Cerebellar nuclear complex (tissue), 1 donor: ENCODE measurements at places on chromosomes 11 and 22.

- DNase-seq, result no peak
Measured at GRCh38 chr11:94650756-94651155, 83.6 kb downstream of the PIWIL4 start.

DNA sequence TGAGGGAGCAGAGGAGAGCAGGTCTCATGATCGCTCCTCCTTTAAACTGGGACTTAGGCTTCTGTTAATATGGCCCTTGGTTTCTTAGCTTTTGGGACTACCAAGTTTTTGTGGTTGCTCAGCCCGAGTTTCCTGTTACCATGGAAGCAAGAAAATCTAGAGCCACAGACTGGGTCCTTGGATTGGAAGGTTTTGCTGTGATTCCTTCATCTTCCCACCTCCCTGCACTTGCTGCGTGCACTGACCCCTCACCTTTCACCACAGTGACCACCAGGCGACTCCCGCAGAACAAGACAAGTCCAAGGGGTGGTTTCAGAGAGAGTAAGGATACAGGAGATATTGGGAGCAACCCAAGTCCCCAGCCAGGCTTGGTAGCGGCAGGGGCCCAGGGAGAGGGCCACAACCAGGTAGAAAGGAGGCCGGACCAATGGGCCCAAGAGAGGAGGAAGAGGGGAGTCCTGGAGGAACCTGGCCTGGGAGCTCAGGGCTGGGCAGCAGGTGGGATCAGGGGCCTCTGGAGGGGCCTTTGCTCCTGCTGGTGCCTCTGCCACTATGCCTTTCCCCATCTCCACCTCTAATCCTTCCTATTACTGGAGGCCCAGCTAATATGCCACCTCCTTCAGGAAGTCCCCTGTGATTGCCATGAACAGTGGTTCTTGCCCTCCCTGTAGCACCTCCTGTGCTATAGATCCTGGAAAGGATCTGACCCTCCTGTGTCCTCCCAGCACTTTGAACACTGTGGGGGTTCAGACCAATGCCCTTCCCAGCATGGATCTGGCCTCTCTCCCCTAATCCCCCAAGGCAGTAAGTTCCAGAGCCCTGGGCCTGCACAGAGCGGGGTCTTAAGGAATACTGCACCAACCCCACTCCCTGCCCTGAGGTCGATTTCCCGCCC lies 21.2 kb downstream of the CSF2RB start:
- DNase-seq, result no peak

DNA sequence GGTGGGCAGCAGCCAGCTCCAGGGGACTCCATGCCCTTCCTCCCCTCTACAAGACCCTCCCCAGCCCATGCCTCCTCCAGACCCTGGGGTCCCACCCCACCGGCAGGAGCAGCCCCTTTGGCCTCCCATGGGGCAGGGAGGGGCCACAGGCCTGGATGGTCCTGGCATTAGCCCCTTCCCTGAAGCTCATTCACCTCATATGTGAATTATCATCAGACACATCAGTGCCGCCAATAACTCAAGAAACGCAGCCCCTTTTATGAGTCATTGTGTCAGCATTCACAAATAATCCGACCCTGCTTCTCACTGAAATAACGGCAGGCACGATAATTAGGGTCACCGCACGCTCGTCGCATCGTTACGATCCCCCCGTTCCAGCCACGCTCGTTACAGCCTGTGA lies 124.2 kb downstream of the BRD1 start:
- DNase-seq, result no peak

DNA sequence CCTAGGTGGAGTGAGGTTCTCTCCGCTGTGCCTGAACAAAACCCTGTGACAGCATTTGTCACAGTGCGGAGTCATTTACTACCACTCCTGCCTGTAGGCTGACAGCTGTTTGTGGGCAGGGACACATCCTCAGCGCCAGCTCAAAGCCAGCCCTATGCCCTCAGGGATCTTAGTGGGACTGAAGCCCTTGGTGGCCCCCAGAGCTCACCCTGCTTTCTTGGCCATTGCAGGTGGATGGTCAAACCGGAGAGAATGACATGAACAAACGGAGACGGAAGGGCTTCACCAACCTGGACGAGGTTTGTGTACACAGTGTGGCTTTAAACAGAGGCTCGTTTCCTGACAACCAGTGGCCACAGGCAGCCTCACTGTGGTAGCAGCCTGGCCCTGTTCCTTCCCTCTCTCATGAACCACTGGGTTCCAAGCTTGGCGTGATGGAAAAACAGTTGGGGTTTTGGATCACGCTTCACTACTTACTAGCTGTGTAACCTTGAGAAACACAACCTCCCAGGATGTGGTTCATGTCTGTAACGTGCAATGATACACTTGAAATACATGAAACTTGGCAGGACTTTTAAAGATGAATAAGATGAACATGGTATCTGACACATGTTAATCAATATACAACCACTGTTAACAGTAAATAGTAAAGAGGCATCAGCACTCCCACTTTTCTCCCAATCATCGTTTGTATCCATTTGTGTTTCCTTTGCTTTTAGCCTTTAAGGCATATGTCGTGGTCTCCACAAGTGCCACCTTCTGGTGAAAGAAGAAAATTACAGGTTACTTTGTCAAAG lies 125.8 kb downstream of the MICAL2 start:
- DNase-seq, result peak; percentile 9

DNA sequence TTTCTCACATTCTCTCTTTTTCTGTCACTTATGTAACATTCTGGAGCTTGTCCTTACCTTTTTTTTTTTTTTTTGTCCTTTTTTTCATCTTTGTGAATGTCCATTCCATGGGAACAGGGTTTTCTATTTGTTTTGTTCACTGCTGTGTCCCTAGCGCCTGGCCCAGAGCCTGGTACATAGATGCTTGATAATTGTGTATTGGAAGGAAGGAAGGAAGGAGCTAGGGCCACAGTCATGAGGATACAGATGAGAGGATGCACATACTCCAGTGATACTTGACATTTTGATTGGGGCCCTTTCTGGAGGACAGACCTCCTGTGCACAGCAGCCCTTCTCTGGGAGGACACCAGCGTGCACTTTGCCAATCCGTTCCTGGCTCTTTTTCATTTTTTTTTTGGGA lies 68.9 kb downstream of the KIAA1671 start:
- no peak for DNase-seq

DNA sequence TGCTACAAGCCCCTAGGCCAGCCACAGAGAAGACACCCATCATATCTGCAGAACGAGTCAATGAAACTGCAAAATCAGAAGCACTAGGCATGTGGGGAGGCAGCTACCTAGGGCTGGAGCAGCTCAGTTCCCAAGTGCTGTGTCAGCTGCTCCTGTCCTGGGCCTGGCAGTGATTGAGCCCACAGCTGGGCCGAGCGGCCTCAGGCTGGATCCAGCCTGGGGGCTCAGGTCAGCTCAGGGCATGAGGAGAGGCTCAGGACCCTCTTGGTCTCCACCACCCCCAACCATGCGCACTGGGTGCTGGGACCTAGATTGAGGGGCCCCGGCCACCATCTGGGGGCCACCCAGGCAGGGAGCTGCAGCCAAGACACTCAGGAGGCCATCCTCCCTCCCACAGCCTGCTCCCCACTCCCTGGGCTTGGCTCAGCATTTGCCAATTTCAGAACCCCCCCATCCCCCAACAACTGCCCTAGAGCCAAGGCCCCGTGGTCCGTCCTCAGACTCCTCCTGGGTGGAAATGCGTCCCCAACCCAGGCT lies 2.4 kb upstream of the TNNT3 start:
- no peak for DNase-seq

- no peak for DNase-seq
Measured at GRCh38 chr22:26610072-26610958, 7.5 kb downstream of the CRYBB1 start.

- DNase-seq, result no peak
Measured at GRCh38 chr22:30566125-30566524, 8.3 kb downstream of the GAL3ST1 start.

GRCh38 chr22:19567157-19568009 lies 43.2 kb upstream of the CLDN5 start:
- no peak for DNase-seq

DNA sequence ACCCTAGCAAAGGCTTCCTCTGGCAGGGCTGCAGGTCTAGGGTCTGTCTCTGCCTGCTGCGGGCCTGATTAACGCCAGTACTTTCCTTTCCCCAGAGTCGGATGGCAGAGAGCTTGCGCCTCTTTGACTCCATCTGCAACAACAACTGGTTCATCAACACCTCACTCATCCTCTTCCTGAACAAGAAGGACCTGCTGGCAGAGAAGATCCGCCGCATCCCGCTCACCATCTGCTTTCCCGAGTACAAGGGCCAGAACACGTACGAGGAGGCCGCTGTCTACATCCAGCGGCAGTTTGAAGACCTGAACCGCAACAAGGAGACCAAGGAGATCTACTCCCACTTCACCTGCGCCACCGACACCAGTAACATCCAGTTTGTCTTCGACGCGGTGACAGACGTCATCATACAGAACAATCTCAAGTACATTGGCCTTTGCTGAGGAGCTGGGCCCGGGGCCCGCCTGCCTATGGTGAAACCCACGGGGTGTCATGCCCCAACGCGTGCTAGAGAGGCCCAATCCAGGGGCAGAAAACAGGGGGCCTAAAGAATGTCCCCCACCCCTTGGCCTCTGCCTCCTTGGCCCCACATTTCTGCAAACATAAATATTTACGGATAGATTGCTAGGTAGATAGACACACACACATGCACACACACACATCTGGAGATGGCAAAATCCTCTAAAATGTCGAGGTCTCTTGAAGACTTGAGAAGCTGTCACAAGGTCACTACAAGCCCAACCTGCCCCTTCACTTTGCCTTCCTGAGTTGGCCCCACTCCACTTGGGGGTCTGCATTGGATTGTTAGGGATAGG lies 18.6 kb downstream of the RSPH14 start:
- DNase-seq, result no peak

DNA sequence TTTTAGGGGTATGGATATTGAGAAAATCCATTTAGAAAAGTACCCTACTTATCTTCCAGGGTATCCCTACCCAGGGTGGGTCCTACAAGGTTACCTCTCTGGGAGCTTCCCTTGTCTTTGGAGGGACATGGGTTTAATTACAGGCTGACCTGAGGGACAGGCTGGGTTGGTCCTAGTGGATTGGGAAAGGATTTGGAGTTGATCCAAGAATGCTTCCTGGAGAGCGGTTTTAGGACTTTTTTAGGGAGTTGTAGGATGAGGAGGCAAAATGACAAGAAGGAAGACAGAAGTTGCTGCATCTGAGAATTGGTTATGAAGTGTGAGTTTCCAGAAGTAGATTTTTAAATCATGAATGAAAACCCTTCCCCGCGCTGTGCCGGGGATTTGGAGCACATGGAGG lies 61.8 kb upstream of the CRTAM start:
- DNase-seq, result no peak

DNA sequence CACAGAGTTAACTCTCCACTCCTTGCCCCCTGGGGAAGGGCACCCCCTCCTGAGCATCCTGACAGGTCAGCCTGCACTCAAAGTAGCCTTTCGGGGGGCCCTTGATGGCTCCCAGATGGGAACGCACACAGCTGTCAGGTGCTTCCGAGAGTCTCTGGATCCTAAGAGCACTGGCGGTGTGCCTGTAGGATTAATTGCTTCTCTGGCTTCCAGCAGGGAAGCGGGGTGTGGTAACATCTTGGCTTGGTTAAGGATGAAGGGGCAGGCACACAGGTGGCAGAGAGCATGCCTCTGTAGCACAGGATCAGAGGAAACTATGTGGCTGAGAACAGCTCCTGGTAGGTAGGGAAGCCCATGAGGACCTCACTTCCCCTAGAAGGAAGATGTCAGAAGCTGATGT lies 199.8 kb downstream of the MIAT start:
- no peak for DNase-seq

GRCh38 chr11:26960281-26960680 lies 33.6 kb upstream of the FIBIN start:
- no peak for DNase-seq

GRCh38 chr11:64235437-64236161 lies 1.2 kb downstream of the VEGFB start:
- DNase-seq, result no peak

DNA sequence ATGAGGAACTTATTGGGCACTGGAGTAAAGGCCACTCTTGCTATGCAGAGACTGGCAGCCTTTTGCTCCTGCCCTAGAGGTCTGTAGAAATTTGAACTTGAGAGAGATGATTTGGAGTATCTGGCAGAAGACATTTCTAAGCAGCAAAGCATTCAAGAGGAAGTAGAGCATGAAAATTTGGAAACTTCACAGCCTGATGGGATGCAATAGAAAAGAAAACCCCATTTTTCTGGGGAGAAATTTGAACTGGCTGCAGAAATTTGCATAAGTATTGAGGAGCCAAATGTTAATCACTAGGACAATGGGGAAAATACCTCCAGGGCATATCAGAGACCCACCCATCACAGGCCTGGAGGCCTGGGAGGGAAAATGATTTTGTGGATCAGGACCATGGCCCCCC lies 29.9 kb upstream of the CD44 start:
- DNase-seq, result no peak

- no peak for DNase-seq
Measured at GRCh38 chr11:106457727-106458126, 380.3 kb downstream of the AASDHPPT start.

GRCh38 chr11:110990311-110990710 lies 255.2 kb upstream of the POU2AF2 start:
- no peak for DNase-seq

GRCh38 chr11:106998116-106998915 lies 20.0 kb downstream of the GUCY1A2 start:
- DNase-seq, result no peak

GRCh38 chr11:61700212-61700611 lies 20.0 kb downstream of the DAGLA start:
- no peak for DNase-seq

GRCh38 chr22:19360300-19360792 lies 68.8 kb upstream of the CLTCL1 start:
- DNase-seq, result no peak

DNA sequence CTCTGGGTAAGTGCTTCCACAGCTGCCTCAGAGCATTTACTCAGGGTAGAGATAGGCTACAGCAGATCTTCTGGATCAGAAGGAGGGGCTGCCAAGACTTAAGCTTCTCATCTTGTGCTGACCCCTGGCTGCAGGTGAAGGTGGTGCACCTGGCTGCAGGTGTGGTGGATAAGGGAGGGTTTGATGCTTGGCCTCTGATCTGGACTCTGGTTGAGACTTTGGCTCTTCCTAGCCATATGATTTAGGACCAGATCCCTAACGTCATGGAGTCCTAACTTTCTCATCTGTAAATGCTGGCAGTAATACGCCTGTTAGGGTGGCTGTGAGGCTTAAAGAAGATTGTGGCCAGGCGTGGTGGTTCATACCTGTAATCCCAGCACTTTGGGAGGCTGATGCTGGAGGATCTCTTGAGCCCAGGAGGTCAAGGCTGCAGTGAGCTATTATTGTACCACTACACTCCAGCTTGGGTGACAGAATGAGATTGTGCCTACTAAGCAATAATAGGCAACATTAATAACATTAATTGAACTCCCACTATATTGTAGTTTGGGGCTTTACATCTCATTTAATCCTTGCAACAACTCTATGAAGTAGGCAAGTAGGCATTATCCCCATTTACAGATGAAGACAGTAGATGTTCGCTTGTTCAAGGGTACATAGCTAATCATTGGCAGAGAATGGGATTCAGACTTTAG lies 10.7 kb downstream of the DTX4 start:
- no peak for DNase-seq

GRCh38 chr11:13065200-13065787 lies 56.2 kb downstream of the RASSF10 start:
- DNase-seq, result no peak
